ENCODE measurements at places on chromosomes 11 and 22. TPM values are rescaled to one million over a fixed set of nuclear protein-coding genes. Genes with fewer than 3 reads are reported as not detected.

RBM4 gene
- 123 TPM for total RNA-seq

CARNS1 gene
- 0.33 TPM for total RNA-seq

DMC1 gene
- 0.96 TPM for total RNA-seq

TEX12 gene
- total RNA-seq, result 0.29 TPM

MS4A8 gene
- total RNA-seq, result not detected

MYO7A gene
- total RNA-seq, result 0.86 TPM

KLHL35 gene
- 2.0 TPM for total RNA-seq

ADM2 gene
- total RNA-seq, result 0.65 TPM

C1QTNF5 gene
- 111 TPM for total RNA-seq

CARD16 gene
- 35.9 TPM for total RNA-seq

CDC42EP1 gene
- 42.1 TPM for total RNA-seq

HSPB2 gene
- not detected for total RNA-seq

NNMT gene
- total RNA-seq, result 330 TPM

PLAAT3 gene
- 26.1 TPM for total RNA-seq

DDX10 gene
- total RNA-seq, result 22.2 TPM

MMP27 gene
- not detected for total RNA-seq

NECTIN1 gene
- total RNA-seq, result 10.5 TPM

IL17REL gene
- total RNA-seq, result under 0.01 TPM

MMP1 gene
- 4,071 TPM for total RNA-seq

KCNQ1OT1 gene
- total RNA-seq, result 2.3 TPM

TSG101 gene
- 56.8 TPM for total RNA-seq

RASSF10 gene
- total RNA-seq, result 0.67 TPM

OSM gene
- total RNA-seq, result not detected

TMEM45B gene
- 0.33 TPM for total RNA-seq

RELT gene
- total RNA-seq, result 8.8 TPM

NPTXR gene
- 0.38 TPM for total RNA-seq

ASPHD2 gene
- 4.2 TPM for total RNA-seq

TMEM218 gene
- total RNA-seq, result 14.4 TPM

HPX gene
- 0.67 TPM for total RNA-seq

APLP2 gene
- total RNA-seq, result 845 TPM

FAM180B gene
- not detected for total RNA-seq

PRR33 gene
- not detected for total RNA-seq

INS gene
- not detected for total RNA-seq
